Central memory CD4-positive, alpha-beta T cell (primary cell): ENCODE measurements at places on chromosomes 1 and 21.

GRCh38 chr21:45870851-45871615 is 110.5 kb upstream of the COL6A1 start:
- no peak for DNase-seq

DNA sequence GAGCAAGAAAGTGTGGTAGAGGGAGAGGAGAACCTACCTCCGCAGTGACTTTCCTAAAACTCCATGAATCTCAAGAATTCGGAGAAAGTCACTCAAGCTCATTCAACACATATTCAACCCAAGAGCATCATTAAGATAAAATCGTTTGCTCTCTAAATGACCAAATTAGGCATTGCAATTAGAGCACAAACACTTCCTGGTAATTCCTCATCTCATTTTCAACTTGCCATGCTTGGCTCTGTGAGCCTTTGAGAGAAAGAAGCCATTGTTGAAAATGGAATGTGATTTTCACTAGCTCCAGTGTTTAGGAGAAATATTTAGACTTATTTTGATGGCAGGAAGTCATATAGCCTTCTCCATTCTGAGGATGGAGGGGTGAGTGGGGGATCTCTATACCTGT is 52.5 kb downstream of the KAZN start:
- DNase-seq, result no peak

GRCh38 chr21:39655589-39655988 is 42.8 kb downstream of the B3GALT5 start:
- no peak for DNase-seq

- no peak for DNase-seq
These were observed 55.8 kb upstream of the GPR88 start for GRCh38 chr1:100482167-100482566.

GRCh38 chr1:234978397-234979295 is 150.0 kb downstream of the TOMM20 start:
- peak; percentile 75 for DNase-seq

DNA sequence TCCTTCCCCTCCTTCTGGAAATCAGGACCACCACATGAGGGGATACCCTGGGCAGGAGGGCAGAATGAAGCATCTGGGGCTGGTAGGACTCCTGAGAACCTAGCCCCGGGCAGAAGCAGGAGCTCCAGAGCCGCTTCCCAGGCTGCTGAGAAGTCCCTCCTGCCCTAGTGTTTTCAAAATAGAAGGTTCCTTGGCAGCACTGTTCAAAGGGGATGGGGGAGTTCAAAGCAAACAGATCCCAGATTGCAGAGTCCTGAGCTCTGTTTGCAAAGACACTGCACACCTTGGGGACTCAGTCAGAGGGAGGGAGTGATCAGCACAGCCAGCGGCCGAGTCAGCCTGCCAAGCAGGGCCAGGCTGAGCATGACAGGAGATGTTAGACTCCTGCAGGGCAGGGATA is 177.8 kb downstream of the PTPRU start:
- no peak for DNase-seq

- no peak for DNase-seq
These were observed 30.1 kb downstream of the TOMM20 start for GRCh38 chr1:235098547-235098946.

DNA sequence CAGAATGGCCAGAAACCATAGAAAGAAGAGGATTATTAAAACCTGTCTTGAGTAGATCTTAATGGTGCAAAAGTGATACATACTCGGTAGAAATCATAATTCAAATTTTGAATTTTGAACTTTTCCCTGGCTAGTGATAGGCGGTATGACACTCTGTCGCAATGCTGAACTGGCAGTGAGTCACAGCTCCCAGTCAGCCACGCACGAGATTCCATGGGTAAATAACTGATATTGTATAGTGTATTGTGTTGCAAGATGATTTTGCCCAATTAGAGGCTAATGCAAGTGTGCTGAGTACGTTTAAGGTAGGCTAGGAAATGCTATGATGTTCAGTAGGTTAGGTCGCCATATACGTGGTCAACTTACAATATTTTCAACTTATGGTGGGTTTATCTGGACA is 207.0 kb downstream of the SIPA1L2 start:
- DNase-seq, result no peak

GRCh38 chr1:9326596-9326995 is 33.9 kb downstream of the SPSB1 start:
- DNase-seq, result no peak

DNA sequence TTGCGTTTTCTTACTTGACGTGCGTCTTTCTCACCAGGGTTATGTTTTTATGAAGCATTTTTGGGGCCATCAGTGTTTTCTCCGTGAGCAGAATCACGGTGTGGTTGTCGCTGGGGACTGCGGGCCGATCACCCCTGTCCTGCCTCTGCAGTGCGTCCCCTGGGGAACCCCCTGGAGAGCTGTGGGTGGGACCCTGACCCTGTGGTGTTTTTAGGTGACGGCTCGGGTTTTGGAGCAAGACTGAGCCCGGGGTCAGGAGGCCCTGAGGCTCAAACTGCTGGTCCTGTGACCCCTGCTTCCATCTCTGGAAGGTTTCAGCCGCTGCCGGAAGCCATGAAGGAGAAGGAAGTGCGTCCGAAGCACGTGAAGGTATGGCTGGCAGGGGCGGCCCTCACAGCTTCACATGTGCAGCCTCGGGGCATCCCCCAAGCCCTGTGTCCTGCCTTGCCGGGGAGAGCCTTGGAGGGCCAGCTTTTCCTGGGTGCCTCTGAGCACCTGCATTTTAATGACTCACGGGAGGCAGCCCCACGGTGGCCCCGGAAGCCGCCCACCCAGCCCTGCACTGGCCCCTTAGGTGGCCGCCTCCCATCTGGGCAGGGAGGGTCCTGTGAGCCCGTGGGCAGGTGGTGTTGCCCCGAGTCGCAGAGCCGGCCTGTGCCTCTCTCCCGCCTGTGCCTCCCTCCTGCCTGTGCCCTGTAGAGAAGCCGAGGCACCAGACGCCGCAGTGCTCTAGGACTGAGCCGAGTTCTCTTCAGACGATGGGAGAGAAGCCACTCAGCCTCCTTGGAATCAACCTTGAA is 36.7 kb upstream of the DIP2A start:
- no peak for DNase-seq

DNA sequence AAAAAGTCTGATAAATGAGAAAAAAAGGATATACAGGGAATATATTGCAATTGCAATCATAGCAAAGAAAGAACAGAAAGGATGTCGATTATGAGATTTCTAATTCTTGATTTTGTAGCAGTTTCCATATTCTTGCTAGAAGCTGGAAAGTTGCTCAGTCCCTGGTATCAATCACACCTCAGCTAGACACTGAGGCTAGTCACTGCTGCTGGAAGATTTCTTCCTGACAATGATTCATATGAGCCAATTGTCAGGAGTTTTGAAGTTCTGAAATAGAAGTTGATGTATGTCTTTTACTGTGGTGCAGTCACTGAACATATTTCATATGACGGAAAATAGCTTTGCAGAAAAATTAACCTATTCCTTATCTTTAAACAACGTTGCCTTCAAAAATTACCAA is 208.4 kb upstream of the C1orf105 start:
- no peak for DNase-seq

DNA sequence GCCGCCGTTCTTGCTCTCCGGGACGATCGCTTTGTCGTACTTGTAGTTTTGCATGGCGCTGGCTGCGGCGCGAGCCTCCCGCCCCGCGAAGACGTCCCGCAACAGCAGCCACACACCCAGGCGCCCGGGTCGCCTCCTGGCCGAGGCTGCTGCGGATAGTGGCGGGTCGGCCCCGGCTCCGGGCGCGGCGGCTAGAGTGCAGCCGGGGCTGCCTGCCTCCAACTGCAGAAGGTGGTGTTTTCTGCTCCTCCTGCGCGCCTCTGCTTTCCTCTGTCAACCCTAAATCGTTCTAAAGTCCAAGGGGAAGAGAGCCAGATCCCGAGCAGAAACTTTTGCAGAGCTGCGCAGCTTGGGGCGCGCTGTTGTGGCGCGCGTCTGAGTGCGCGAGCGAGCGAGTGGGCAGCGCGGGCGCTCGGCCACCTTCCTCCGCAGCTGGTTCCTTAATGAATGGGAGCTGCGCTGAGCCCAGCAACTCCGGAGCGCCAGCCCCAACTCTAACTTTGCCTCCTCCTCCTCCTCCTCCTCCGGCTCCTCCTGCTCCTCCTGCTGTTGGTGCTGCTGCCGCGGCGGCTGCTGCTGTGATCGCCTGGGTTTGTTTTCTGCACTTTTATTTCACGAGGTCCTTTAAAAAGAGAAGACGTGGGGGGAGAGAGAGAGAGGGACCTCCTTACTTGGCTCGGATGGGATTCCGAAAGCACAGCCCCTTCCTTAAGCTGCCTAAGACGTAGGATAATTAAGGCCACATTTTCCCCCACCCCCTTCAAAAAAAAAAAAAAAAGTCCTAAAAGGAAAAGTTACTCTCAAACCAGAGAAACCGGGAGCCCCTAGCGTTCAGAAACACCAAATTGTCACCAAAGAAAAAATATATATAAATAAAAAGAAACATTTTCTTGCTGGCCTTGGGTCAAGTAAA is at the start of gene PLPP3:
TSS of gene PLPP3 (minus strand) at position 601 of the 913 bp plus-strand sequence. CDS start at position 54, 547 bp downstream.
- no peak for DNase-seq

DNA sequence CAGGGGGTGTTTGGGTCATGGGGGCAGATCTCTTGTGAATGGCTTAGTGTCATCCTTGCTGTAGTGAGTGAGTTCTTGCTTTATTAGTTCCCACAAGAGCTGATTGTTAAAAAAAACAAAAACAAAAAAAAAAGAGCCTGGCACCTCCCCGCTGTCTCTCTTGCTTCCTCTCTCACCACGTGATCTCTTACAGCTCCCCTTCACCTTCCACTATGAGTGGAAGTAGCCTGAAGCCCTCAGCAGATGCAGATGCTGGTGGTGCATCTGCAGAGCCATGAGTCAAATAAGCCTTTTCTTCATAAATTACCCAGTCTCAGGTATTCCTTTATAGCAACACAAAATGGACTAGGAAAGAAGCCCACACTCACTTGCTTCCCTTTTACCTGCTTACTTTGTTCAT is 17.2 kb upstream of the RGL1 start:
- DNase-seq, result no peak

DNA sequence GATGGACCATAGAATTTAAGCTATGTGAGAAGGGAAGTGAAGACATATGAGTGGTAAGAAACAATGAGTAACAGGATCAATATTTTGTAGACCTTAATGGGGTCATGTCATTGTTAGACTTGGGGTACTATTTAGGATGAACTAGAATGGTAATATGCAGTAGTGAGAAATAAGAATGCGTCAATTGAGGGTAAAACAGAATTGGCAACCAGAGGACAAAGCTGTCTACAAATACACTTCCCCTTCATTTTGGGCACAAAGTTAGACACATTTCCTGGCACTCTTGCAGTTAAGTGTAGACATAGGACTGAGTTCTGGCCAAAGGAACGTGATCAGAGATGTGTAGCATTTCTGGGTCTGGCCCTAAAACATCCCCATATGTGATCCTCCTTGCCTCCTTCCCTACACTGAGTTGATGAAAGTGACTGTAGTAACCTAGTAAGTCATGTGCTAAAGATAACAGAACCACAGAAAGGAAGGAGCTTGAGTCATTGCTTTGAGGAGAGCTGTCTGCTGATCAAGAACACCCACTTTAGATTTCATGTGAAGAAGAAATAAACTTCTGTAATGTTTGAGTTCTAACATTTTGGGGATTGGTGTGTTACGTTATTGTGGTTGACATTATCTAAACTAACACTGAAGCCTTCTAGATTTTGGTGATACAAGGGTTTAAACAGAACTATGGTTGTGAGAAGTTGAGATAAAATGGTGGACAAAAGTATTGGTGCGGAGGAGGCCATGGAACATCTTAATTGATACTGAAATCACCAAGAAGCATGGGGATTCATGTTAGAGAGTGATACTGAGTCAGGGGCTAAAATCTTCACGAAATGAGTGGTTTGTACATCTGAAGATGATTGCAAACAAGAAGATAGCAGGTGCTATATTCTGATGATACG is 41.7 kb downstream of the CD55 start:
- peak; percentile 33 for DNase-seq

- DNase-seq, result no peak
These were observed 295.4 kb upstream of the DAB1 start for GRCh38 chr1:57719274-57719673.

- no peak for DNase-seq
These were observed 482.2 kb downstream of the CAMTA1 start for GRCh38 chr1:7267493-7267892.

GRCh38 chr1:180252638-180253536 is 22.8 kb downstream of the LHX4 start:
- DNase-seq, result peak; percentile 39

DNA sequence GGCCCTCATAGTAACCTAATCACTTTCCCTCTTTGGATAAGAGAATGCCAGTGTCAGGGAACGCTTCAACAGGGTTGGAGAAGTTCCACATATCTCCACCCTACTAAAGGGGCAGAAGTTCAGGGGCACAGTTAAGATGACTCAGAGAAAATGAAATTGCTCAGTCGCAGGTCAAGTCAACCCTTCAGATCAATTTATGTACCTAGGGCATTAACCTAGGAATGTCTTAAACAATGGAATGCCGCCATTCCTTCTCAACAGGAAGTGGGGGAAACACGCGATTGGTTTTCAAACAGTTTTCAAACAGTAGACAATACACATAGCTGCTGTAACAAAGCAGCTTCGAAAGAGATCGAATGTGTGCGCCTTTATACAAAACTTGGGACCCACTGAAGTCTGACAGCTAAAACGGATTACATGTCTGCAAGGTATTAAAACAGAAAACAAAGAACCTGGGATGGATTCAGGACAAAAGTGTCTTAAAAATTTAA is 897 bp downstream of the SLC25A24 start:
- DNase-seq, result peak; percentile 3

GRCh38 chr1:25036117-25036546 is 106.1 kb upstream of the RUNX3 start:
- DNase-seq, result no peak
